ENCODE measurements at places on chromosomes 12 and 14.

DNA sequence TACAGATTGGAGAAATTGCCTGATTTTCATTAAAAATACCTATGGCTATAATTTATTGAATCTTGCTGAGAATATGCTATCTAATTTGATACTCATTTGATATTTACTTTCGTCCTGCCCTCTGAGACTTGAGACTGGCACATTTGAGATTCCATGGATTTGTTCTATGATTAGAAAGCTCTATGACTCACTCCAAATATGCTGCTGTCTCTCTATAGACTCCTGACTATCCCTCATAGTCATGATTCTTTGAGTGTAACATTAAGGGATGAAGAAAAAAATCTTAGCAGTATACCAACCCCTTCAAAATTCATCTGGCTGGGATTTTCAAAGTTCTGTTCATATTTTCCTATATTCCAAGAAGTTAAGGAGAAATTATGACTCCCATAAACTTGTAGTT lies 191.9 kb downstream of the LRIG3 start:
- no peak for DNase-seq

GRCh38 chr12:49652921-49653520 lies 29.7 kb downstream of the PRPF40B start:
- DNase-seq: no peak

DNA sequence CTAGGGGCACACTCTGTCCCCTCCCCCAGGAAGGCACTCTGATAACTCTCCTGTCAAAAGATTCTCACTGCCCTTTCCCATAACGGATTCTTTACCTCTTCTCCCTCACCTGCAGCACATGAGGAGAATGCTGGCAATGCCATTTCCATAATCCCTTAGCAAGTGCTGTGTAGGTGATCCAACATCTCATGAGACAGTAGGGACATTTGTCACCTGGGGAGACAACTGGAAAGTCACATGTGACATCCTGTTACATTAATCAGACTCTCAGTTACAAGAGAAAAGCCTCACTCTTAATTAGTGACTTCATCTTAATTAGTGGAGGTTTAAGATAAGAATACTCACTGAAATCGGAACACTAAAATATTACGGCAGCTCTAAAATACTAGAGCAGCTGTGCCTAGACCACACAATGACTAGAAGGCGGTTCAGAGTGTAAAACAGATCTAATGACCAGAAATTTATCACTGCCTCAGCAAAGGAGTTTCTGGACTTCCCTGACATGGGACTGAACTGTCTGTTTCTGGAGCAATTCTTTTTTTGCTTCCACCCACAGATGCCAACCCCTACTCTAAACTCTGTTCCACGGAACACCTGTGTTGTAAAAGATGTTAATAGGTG lies 75.1 kb downstream of the SPTSSA start:
- no peak for DNase-seq

DNA sequence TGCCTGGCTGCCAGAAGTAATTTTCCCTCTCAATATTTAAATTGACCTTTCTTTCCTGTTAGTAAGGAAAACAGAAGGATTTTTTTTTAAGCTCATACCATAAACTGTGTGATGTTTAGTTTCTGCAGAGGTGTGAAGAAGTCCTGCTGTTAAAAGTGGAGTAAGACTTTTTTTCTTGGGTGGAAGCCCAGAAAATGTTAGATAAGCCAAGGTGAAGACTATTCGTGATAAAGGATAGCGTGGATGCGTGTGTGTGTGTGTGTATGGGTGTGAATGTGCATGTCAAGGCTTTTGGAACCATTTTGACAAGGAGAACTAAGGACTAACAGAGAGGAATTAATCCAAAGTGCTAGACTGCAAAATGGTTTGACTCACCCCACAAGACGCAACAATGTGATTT lies 152.9 kb upstream of the SEL1L start:
- no peak for DNase-seq

- no peak for DNase-seq
These were observed 51.4 kb downstream of the WSCD2 start for GRCh38 chr12:108180255-108181094.

GRCh38 chr12:4556735-4557530 lies 5.1 kb upstream of the DYRK4 start:
- DNase-seq: no peak

DNA sequence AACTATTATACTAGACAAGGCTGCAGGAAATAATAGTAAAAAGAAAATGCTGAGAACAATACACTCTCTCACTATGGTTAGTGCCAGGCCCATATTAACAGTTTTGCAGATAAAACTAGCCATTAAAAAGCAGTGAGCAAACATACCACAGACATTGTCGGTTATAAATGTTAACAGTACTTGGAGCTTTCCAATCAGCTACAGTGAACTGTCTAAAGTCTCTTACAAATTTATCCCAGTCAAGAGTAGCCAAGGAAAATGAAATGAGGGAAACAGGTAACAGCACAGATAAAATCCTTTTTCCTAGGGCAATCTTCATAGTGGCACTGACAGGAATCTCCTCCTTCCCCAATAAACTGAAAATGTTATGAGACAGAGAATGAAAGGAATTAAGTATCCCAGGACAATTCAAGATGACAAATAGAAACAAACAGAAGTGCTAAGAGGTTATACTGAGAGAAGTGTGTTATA lies 30.8 kb downstream of the PAWR start:
- DNase-seq: no peak

- DNase-seq: no peak
These were observed 23.3 kb downstream of the PPP1R36 start for GRCh38 chr14:64573109-64573508.

DNA sequence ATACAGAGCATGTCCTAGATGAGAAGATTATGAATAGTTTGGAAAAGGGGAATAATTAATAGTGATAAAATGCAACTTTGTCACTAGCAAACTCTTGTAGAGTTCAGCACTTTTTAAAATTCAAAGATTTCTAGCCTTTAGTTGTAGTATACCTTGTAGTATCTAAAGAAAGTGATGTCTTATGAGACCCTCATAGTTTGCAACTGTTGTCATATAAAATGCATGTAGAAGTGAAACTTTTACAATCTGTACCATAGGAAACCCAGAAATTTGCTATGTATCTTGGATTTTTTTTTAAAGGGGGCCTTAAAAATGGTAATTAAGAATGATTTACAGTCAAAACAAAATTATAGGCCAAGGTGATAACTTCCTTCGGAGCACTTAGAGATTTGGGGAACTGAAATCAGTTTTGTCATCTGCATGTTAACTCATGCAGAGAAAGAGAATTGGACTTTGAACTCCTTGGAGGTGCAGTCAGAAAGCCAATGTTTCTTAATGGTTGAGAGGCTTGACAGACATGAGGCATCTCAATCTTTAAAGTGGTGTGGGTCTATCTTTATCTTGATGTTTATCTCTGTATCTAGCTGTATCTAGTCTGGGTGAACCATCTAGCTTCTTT lies 1.3 kb downstream of the LRRK2 start:
- DNase-seq: no peak

DNA sequence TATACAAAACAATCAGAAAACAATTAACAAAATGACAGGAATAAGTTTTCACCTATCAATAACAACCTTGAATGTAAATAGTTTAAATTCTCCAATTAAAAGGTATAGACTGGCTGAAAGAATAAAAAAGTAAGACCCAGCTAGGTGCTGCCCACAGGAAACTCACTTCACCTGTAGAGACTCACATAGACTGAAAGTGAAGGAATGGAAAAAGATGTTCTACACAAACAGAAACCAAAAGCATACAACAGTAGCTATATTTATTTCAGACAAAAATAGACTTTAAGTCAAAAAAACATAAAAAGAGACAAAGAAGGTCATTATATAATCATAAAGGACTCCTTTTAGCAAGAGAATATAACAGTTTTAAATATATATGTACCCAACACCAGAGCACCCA lies 152.4 kb upstream of the PWP1 start:
- DNase-seq: no peak

DNA sequence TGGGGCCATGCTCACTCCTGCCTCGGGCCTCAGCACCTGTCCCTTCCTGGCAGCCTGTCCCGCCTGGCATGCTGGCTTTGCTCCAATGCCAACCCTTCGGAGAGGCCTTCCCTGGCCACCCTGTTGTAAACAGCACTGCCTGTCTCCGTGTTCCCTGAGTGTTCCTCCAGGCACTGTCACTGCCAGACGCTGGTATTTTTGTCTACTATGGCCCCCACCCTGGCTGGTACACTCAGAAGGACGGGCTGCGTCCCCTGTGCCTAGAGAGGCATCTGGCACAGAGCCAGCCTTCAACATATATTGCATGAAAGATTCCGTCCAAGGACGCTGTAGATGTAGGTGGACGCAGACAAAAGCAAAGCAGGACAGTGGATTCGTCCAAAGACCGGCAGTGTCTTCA lies 2.7 kb upstream of the ASPG start:
- DNase-seq: no peak

- no peak for DNase-seq
These were observed 109.3 kb downstream of the VRK1 start for GRCh38 chr14:96906434-96906833.

DNA sequence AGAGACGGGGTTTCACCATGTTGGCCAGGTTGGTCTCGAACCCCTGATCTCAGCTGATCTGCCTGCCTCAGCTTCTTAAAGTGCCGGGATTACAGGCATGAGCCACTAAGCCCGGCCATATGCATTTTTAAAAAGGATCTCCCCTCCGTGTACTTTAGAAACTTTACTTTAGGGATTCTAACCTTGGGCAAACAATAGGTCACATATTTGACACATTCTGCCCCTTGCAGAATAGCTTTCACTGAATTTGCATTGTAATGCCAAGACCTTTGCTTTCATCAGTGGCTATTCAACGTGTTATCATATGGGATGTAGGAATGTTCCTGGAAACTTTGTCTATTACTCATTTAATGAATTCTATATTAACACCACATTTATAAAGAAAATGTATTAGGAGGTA lies 11.4 kb upstream of the ANKS1B start:
- DNase-seq: no peak

DNA sequence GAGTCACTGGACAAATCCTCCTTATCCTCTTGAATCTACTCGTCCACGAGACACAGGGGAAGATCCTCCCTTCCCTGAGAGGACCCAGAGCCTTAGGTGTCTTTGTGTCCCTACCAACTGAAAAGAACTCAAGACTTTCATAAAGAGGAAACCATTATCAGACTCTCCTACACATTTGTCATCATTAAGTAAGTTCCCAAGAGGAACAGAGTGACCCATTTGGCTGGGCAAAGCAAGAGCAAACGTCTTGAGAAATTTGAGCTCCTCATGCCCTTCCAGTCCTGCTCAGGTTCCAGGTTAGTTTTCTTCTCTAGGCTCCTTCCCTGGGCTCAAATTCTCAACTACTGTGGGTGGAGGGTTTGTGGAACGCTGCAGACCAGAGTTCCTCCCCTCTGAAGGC lies 5.7 kb downstream of the MLF2 start:
- no peak for DNase-seq

- peak; percentile 63 for DNase-seq
These were observed 242.0 kb downstream of the NEDD1 start for GRCh38 chr12:97148941-97149559.

DNA sequence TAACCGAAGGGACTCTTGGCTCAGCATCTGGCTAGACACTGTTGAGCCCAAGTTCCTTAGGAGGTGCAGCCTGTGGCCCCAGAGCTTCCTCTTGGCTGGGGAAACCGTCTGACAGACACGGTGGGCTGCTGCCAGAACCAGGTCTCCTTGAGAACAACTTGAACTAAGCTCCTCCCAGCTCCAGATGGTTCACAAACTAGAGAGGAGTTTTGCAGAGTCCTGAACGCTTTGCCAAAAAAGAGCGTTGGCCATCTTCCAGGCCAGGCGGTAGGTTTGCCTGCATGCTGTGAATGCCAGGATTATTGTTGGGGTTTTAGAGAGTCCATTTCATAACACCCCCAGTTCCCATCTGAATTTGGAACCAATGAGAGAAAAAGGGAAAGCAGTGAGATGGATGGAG lies 399.8 kb downstream of the RGS6 start:
- DNase-seq: no peak

GRCh38 chr14:93303659-93304058 lies 29.2 kb downstream of the BTBD7 start:
- no peak for DNase-seq
